ENCODE measurements at places on chromosomes 2 and 18.

DNA sequence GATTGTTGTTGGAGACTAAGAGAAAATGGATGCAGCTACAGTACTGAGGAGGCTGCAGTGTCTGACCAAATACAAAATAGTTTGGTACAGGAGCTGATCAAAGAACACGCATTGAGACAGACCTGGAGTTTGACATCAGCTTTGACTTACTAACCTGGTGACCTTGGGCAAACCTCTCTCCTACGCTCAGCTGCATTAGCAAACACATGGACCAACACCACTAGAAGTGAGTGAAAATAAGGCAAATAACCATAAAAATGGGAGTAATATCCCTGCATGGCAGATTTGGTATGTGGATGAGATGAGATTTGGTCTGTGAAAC is 126.5 kb downstream of the LPIN1 start:
- no peak for DNase-seq

GRCh38 chr2:118859157-118859770 is 11.8 kb upstream of the EN1 start:
- DNase-seq, result no peak

GRCh38 chr2:221494556-221494955 is 77.5 kb downstream of the EPHA4 start:
- DNase-seq, result no peak

DNA sequence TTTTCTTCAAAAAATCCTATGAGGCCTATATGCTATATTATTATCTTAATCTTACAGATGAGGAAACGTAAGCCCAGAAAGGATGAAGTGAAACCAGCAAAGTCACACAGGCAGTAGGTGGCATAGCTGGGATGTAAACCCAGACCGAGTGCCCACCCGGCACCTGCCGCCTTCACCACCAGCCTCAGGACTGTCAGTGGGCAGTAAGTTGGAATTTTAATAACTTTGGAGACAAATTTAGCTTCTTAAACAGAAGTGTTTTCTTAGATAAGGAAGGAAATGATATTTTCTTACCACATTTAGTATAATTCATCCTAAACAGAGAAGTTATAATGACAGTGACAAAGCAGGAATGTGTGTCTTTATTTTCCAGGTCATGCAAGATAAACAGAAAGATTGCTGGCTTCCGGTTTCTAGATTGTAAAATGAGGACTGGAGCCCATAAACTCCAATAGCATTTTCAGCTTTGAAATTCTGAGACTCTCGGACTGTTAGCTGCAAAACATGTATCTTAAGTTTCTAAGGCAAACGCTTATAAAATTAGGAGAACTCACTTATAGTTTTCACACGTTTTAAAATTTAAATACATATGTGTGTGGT is 59.3 kb downstream of the CD8B2 start:
- no peak for DNase-seq

DNA sequence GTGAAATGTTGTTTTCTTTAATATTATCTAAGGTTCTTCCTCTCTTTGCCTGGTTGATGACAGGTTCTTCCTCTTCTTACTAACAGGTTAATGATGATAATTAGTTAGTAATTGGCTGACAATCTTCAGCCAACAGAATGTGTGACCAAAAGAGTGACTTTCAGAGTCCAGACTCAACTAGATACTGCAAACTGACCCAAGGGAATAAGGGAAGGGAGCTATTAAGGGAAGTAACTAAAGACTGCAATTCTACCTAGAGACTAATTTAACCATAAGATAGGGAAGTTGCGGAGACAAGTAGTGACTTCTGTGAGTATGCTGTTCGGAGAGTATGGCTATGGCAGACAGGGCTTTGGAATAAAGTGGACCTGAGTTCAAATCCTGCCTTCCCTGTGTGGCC is 127.3 kb upstream of the TACR1 start:
- no peak for DNase-seq

DNA sequence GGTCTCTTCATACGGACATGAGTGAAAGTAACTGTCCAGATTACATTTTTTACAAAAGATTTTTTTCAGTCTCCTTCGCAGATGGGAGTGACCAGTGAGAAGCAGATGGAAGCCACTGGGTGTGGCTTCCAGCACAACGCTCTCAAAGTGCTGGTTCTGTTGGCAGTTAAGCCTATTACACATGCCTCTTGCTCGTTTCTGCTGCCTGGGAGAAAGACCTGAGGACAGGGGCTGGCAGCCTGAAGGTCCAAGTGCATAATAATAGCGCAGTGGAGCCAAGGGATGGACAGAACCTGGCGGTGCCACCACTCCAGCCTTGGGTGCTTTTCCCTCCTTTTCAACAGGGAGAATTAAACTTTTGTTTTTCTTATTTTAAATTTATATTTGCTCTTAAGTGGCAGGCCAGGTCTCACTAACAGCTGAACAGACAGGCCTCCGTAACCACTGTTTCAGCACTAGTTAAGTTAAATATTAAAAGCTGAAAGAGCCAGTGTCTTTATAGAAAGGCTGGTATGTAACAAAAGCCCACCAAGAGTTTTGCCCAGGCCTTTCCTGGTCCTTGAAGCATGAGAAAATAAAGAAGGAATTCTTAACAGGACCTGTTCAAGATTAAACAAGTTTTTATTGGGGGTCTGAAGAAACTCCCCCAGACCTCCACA is 1.2 kb upstream of the SKA1 start:
- no peak for DNase-seq

DNA sequence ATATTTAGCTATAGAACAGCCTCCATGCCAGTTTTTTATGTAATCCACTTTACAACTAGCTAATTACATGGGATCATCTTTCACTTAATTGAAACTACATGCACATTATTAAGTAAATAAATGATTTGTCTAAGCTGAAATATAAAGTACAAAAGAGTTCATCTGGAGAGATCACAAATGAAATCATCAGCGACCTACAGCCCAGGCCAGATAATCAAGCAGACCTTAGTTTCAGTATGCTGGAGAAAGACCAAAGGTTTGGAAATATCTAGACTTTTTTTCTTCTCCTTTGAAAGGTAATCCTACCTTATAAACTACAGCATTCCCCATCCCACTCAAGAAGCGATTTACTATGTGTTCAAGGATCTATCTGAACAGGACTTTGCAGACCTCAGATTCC is 26.5 kb downstream of the FIGN start:
- DNase-seq, result no peak

- no peak for DNase-seq
Measured at GRCh38 chr18:340044-340443, 72.2 kb upstream of the THOC1 start.

DNA sequence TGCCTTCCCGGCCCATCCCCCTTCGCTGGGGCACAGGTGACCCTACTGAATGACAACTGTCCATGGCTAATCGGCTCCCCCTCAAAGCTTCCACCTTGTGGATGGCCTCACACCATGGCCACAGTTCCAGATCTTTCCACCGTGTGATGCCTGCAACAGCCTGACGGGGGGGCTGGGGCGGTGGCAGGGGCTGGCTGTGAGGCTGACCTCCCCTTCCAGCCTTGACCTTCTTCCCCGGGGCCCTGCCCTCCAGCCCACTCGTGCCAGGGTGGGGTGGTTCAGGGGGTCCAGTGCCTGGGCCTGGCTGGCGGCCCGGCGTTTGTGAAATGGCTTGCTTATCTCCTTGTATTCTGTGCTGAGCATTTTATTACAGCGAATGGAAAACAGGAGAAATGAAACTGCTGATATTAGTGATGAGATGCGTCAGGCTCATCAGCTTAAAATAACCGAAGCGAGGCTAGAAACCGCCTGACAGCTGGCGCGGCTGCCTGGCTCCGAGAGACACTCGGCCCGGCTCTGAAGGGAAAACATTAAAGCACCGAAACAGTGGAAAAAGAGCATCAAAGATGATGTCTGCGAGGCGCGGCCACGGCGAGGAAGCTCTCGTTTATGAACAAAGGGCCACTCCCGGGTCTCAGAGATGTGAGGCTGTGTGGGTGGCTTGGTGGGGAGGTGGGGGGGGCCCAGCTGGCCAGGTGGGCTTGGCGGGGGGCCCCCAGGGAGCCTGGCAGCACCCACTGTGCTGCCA is 916 bp upstream of the PDCD1 start:
- DNase-seq, result no peak

GRCh38 chr18:31740180-31740579 is 20.5 kb downstream of the SLC25A52 start:
- DNase-seq, result no peak

- no peak for DNase-seq
Measured at GRCh38 chr2:29056452-29056851, 17.9 kb downstream of the PCARE start.

- no peak for DNase-seq
Measured at GRCh38 chr2:128491692-128492244, 173.1 kb upstream of the HS6ST1 start.

DNA sequence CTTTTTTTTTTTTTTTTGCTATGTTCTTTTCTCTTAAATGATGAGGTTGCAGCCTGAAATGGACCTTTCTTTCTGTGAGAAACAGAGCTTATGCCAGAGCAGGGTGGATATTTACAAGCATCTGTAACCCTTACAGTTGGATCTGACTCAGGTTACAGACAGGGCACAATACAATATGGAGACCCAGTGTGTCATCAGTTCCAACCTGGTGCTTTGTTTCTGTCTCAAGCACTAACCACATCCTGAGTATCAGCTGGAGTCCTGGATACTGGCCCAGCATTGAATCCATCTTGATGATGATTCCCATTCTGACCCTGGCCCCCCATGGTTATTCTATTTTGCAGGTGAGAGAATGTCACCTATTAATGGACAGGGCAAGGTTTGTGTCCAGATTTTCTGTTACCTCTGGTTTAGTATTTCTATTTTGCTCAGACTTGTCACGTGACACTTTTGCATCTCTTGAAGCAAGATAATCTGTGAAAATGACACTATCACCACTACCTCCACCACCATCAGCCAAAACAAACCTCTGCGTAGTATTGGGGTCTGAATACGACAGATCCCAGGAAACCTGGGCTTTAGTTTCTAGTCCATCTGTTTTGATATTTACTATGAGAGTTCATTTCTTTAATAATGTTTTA is 174.0 kb downstream of the CCDC85A start:
- no peak for DNase-seq

GRCh38 chr2:26290001-26290400 is 45.3 kb downstream of the HADHB start:
- no peak for DNase-seq

DNA sequence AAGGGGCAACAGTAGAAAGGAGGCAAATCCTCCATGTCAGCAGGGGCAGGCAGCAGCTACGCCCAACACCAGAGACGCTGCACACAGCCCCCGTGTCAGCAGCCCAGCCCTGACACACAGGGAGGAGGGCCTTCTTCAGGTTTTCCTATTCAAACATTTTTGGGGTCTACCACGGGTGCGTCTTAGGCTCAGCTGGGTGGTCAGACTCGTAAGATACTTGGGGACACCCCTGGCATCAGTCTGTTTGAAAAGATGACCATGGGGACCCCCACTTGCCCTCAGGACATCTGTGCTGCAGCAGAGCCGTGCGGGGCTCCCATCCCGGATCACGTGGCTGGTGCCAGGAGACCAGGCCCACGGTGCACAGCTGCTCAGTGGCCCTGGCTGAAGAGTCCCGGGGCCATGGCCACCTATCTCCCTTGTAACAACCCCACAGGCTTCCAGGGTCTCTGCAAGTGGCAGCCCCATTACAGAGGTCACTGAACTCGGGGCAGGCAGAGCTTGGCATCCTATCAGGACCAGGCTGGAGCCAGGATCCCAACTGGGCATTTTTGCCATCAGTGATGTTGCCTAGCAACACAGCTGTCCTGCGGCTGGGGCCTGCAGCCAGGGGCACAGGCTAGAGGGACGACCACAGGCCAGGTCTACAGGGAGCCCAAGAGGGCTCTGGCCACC is 82.5 kb downstream of the EDAR start:
- no peak for DNase-seq

Measured in stimulated activated CD8-positive, alpha-beta memory T cell treated with anti-CD3 and anti-CD28 coated beads, Interleukin-4, amount 100 ng/mL, for 1 hour (primary cell).